ENCODE measurements at places on chromosomes 2 and 18.

DNA sequence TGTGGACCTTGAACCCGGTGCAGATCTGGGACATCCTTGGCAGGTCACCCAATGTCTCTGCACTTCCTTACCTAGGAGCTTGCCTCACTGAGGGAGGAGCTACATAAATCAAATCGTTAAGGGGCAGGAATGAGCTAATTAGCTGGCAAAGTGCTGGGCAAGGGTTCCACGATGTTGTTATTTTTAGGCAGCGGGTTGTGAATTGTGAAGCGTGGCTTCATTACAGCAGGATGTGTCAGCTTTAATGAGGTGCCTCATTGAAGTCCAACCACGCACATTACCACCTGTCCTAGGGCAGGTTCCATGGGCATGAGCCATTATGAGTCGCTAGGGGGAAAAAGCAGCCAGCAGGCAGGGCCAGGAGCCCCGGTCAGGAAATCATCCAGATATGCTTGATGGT, 127.0 kb upstream of the AGAP1 start:
- peak; percentile 21 for DNase-seq

DNA sequence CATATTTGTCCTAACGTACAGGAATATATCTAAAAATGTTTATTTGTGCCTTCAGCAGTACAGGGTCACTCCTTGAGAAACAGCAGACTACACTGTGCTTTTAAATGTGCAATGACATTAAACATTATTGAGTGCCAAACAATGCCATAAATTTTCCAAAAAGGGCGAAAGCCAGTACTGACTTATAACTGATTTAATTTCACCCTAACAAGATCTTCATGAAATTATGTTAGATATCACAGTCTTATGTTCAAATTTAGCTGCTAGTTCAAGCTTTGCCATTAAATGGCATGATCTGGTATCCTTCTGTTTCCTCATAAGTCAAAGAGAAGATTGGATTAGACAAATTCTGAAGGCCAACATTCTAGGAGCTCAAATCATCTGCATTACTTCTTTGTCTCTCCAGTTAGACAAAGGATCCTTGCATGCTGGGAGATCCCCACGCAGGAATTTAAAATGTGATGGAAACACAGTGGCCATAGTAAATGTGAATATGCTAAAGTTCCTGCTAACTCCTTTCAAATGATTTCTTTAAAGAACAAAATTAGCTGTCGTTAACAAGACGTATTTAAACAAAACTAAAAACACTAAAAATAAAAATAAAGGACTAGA, 129.3 kb upstream of the STON1 start:
- no peak for DNase-seq

- no peak for DNase-seq
These were observed 43.7 kb downstream of the FSIP2 start for GRCh38 chr2:185782223-185782769.

DNA sequence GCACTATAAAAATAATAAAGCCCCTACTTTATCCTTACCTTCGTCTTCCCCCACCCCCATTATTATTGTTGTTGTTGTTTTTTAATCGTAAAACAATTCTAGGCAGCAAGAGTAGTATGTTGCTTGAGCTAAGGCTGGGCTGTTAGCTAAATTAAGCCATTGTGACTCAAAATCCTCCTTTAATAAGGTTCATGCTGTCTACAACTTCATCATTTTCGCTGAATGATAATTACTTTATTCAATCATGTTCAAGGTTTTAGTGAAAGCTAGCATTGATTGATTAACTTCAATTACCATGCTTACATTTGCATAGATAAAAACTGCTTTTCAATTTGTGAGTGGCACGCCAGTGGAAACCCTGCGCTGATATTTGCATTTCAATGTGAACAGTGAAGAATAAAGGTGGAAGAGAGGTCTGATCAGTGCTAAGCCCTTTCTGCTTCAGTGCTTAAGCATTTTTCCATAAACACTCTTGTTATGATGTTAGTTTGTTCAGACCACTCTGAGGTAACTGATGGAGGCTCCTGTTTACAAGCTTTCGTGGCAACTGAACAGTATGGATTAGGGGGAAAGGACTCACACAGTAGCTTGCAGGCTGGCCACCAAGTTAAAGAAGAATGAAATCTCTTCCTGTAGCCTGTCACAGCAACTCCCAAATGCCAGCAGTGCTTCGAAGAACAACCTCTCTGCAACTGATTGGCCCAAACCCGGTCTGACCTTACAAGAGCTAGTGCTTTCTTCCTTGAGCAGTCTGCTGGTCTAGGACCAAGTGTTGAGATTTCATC, 156.8 kb downstream of the GPD2 start:
- no peak for DNase-seq

- DNase-seq = no peak
These were observed 16.4 kb upstream of the LPIN2 start for GRCh38 chr18:3029215-3029952.

- peak; percentile 95 for DNase-seq
These were observed 24.9 kb upstream of the RAB10 start for GRCh38 chr2:26008851-26009566.

GRCh38 chr2:228401065-228401912, 219.8 kb upstream of the SPHKAP start:
- peak; percentile 67 for DNase-seq

DNA sequence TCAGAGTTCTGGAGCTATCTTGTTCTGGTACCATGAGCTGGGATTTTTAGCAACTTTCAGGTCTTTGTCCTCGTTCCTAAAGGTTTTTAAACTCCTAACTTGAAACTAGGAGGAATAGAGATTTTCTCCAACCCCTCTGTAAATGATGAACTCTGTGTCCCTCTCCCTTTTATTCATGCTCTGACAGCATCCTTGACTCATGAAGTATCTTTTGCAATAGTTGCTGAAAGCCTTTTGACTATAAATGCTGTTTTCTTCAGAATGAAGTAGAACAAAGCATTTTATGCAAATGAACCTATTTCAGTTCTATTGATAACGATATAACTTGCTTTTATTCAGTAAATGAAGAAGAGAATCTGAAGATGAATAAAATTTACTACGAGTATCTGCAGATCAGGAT, 17.0 kb upstream of the MAPRE2 start:
- no peak for DNase-seq
